Myocyte (in vitro differentiated cells): ENCODE measurements at places on chromosomes 5 and 9. TPM values are rescaled to one million over a fixed set of nuclear protein-coding genes. Genes with fewer than 3 reads are reported as not detected.
A peak's percentile ranks its signal among the peaks of the same experiment; 100 is the strongest.

- no peak for DNase-seq
Measured at GRCh38 chr9:117733465-117733864, 29.3 kb downstream of the TLR4 start.

The C9orf50 gene
- total RNA-seq = not detected in 2 replicates

- DNase-seq = no peak
Measured at GRCh38 chr9:91765296-91765695, 184.7 kb downstream of the ROR2 start.

The RANBP17 gene
- 0.42 and 2.0 TPM in 2 replicates for total RNA-seq

GRCh38 chr9:6715755-6716643 is 41.8 kb upstream of the KDM4C start:
- peak; percentile 22 for DNase-seq

The SPINK1 gene
- not detected in 2 replicates for total RNA-seq

GRCh38 chr5:145984072-145984471 is 47.7 kb downstream of the SH3RF2 start:
- DNase-seq = no peak

DNA sequence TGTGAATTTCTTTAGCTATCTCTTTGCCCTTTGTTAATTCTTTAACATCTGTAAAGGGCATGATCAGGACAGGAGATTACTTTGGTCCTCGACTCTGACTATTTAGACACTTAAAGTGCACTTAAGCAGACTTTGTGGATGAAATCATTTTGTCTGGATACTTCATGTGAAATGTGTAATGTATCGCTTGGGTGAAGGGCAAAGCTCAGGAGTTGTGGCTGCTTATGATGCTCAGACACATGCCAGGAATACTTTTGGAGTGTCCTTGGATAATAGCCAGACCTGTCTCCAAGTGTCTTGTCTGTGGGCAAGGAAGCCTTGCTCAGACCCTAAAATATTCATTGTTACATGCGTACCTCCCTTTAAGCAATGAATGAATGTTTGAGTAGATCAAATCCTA is 87.8 kb downstream of the RAI14 start:
- peak; percentile 88 for DNase-seq

DNA sequence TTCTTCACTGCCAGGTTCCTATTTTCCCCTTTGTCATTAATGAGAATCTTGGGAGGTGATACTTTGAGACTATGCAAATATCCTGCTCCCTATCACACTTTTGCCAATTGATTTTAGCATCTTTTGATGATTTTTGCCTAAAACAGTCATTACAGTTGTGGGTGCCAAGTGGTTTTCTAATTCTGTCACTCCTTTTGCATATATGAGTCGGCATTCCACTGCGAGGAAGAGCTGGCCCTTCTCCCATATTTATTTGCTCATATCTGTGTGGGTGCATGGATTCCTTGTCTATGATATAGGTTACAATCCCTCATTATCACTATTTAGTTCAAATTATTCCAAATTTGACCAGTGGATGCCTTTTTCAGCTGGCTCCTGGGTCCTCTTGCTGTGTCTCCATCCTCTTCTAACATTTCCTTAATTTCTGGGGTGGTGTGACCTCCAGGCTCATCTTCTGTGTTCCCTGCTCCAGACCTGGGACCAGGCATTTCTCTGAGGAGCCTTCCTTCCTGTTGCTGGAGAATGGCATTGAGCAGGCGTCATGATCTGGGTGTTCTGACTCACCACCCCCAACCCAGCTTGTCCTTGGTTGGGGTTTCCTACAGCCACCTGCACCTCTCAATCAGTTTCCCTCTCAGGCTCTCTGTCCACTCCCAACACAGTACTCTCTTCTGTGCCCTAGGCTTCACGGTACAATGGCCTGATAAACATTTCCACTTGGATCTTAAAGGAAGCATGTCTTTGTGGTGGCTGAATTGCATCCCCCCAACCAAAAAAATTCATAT is 106.7 kb downstream of the NXNL2 start:
- no peak for DNase-seq

GRCh38 chr5:135975122-135975521 is 20.3 kb upstream of the LECT2 start:
- no peak for DNase-seq

DNA sequence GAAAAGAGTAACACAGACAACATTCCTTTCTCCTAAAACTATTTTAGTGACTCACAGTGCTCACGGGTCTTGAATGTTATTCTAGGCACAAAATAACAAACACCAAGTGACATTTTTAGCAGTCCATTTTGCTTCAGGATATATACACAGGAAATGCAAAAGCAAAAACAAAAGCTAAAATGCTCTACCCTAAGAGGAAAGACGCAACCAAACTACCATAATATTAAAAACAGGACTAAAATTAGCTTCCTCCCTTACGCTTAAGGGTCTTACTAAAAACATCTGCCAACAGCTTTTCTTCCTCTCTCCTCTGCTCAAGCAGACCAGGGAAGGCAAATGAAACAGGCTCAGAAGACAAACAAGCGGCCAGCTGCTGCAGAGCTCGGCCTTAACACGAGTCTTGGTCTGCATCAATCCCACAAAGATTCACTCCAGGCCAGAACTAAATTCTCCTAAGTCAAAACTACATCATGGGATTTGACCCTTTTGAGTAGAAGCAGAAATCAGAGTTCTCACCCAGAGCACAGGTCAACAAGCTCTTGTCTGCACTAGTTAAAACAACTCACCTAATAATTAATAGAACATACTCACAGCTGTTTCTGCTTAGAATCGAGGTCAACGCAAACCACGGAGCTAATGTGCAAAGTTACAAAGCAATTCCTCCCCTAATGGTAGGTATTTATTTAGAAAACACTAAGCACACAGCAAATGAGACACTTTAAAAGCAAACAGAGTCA is 62.3 kb downstream of the RAPGEF1 start:
- peak; percentile 80 for DNase-seq

The LIFR gene
- total RNA-seq = 11.1 and 16.2 TPM in 2 replicates

DNA sequence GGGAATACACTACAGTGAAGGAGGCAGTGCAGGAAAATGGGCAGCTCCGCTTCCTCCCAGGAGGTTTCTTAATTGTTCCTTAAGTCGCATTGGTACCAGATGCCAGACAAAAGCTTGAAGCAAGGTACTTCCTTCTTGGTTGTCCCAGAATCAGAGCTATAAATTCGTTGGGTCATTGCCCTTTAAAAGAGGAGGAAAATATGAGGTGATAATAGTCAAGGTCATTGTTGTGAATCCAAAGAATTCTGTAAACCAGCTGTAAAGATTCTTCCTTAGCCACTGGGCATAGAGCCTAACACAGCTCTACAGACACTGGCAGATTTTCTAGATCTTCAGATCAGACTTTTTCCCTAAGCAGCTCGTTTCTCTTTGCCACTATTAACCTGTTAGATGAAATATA is 444.1 kb upstream of the TLE4 start:
- DNase-seq = peak; percentile 18

The EGR1 gene
- total RNA-seq = 6.2 and 8.1 TPM in 2 replicates

DNA sequence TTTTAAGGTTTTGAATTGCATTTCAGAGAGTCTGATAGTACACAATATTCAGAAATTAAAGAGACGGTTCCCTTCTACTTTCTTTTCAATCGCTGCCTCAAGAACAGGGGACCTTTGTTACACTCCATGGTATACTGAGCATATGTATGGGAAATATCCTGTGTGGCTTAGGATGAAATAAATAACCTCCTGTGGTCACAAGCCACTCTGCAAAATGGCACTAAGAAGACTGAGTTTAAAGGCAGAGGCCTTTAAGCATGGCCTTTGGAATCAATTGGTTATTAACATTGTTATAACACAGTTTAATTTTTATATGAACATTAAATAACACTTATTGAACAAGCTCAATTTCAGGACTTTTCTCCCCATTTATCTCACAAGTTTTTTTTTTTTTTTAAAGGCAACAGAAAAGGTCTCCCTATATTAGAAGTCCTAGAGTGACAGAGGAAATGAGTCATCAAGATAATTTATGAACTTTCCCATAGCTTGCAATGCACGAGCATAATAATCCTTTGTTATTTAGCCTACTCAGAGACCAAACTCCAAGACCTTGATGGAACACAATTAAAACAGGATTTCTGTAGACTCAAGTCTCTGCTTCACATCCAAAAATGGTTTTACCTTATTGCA is 341.9 kb downstream of the TMEM167A start:
- DNase-seq = no peak

The SLCO6A1 gene
- 0.16 TPM in 1 of 2 replicates, not detected in the other for total RNA-seq

DNA sequence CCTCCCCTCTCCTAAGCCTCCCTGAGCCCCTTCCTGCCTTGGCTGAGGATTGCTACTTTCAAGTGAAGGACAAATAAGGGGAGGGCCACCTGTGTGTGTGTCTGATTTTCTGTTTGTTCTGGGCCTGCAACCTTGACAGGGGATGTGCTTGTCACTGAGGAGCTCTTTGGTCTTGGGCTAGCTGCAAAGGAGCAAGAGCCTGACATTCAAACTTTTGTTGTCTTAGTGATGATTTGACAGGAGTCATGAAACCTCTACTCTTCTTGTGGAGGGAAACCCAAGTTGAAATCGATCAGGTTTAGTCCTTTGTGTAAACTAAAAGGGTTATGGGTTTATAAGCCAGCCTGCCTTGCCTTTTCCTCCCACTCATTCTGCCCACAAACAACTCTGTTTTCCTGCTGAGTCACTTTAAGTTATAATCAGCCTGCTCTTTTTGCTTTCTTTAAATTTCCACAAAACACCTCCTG is 16.9 kb downstream of the CLTA start:
- DNase-seq = no peak

DNA sequence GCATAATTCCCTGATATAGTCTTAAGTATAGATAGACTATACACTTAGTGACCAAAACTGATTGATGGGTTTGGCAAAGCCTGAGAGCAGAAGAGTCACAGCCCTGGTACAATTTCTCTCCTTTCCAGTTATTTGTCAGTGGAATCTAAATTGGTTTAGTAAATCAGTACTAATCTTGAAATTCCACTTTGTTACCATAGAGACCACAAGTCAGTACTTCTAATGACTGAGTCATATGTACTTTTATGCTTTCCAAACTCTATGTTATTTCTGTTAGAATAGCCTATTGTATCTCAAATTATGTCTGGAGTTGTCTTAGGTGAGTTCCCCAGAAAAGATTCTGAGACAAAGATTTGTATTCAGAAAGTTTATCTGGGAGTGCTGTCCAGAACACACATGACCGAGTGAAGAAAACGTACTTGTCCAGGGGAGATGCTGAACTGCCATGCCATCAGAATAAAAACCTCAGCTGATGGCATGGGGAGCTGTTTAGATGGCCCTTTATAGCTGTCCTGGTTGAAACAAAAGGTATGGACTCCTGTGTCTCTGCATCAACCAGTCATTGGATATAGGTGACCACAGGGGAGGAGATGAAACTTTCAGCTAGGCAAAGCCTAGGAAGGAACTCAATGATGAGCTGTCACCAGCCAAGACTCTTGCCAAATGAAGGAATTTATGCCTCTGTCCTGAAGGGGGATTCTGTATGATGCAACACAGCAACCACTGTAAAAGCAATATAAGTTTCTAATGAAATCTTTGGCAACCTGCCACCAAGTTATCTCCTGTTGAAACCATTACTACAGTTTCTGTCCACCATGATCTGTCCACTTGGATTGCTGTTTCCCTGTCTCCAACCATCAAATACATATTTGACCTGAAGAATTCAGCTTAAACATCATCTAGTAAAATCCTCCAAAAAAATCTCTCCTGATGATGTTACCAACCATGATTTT is 18.0 kb upstream of the SMC2 start:
- DNase-seq = peak; percentile 15

The TAS2R1 gene
- not detected in 2 replicates for total RNA-seq

DNA sequence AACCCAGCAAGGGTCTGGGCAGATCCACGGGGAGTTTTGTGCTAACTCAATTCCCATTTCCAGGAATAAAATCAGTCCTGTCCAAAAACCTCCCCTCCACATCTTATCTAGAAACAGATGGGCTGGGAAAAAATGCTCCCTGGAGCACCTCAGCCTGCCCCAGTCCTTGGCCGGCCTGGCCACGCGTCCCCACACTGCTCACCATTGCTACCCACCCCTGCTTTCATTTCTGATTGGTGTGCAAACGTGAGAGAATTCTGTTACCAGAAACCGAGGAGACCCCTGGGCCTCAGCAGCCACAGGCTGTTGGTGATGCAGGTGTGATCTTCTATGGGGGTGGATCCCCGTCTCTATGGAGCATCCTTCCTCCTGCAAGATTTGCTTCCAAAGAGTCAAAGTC is 38.0 kb upstream of the OLFM1 start:
- DNase-seq = no peak

- no peak for DNase-seq
Measured at GRCh38 chr9:135034106-135034505, 53.4 kb upstream of the OLFM1 start.

- no peak for DNase-seq
Measured at GRCh38 chr5:57432876-57433275, 49.7 kb downstream of the ACTBL2 start.

DNA sequence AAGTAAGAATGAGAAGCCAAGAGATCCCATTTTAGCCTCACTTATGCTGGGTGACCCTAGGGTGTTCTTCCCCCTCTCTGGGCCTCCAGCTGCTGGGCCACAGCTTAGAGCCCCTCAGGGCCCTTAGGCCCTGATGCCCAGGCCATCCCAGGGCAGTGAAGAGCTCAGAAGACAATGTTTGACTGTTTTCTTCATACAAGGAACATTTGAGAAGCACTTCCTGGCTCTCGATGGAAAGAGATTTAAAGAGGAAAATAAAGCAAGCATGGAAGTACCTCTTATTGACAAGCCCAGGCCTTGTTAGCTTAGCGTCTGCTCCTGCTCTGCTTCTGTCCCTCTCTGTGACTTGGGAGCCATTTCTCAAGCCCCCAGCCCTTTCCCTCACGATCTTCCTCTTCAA is 165.9 kb upstream of the SMIM23 start:
- DNase-seq = no peak

GRCh38 chr5:78003450-78003849 is 227.3 kb upstream of the TBCA start:
- no peak for DNase-seq

DNA sequence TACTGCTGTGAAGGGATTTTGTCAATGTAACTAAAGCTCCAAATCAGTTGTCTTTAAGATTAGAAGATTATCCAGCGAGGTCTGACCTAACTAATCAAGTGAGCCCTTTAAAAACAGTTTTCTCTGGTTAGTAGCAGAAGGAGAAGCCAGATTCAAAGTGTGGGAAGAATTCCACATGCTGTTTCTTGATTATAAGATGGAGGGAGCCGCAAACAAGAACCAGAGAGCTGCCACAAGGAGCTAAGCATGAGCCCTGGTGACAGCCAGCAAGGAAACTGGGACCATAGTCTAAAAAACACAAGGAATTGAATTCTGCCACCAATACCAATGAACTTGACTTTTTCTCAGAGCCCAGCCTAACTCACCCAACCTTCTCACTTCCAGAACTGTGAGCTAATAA is 37.0 kb upstream of the OR2S2 start:
- DNase-seq = no peak

DNA sequence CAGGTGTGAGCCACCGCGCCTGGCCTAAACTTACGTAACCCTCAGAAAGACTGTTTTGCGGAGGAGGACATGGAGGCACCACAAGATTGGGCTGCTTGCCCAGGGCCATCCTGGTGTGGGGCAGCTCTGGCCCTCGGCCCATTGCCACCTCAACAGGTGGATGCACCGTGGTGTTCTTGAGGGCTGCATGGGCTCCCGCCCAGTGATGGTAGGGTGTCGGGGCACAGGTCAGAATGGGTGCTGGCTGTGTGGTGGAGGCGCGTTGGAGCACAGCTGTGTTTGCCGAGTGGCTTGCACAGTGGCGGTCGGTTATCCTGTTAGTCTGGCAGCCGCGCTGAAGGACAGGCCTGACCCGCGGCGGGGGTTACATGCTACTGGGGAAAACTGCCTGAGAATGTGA is 196.9 kb downstream of the CACNA1B start:
- no peak for DNase-seq

The C8G gene
- 0.88 TPM in 1 of 2 replicates, not detected in the other for total RNA-seq

The AHRR gene
- 74.8 and 106 TPM in 2 replicates for total RNA-seq

GRCh38 chr5:121462441-121462840 is 389.2 kb upstream of the FTMT start:
- DNase-seq = no peak

GRCh38 chr5:173925449-173926071 is 37.4 kb downstream of the CPEB4 start:
- DNase-seq = peak; percentile 56
